Osteoblast (primary cell): ENCODE measurements at places on chromosomes 1 and 21. TPM values are rescaled to one million over a fixed set of nuclear protein-coding genes. Genes with fewer than 3 reads are reported as not detected.
A peak's percentile ranks its signal among the peaks of the same experiment; 100 is the strongest.

The AQP10 gene
- total RNA-seq, result not detected in 2 replicates

The CFAP107 gene
- total RNA-seq, result not detected in 2 replicates

The POLR3GL gene
- total RNA-seq, result 9.4 and 13.3 TPM in 2 replicates

The CYP2J2 gene
- total RNA-seq, result not detected in 2 replicates

The GFI1 gene
- total RNA-seq, result under 0.01 TPM in 1 of 2 replicates, not detected in the other

The GRIK1 gene
- total RNA-seq, result under 0.01 TPM in 1 of 2 replicates, not detected in the other

GRCh38 chr1:114164840-114165543 is 11.3 kb upstream of the SYT6 start:
- DNase-seq, result no peak

- no peak for DNase-seq
These were observed 936 bp upstream of the NCAM2 start for GRCh38 chr21:20997311-20997635.

DNA sequence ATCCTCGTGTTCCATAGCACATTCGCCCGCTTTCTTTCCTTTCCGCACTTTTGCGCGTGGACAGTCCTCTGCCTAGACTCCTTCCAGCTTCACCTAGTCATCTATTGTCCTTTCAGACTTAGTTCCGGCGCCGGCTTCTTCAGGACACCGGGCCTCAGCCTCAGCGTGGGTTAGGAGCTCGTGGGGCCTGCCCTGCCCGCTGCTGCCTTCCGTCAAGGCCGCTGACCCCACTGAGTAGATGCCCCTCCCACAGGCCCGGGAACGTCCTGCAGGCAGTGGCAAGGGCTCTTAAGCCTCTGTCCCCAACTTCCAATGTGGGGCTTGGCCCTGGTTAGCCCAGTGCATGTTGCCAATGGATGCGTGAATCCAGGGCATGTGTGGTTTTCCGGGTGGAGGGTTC is 11.4 kb downstream of the DMRTB1 start:
- no peak for DNase-seq

- DNase-seq, result no peak
These were observed 136.2 kb upstream of the F3 start for GRCh38 chr1:94677714-94678113.

- DNase-seq, result no peak
These were observed 117.1 kb downstream of the OSBPL9 start for GRCh38 chr1:51733793-51734522.

DNA sequence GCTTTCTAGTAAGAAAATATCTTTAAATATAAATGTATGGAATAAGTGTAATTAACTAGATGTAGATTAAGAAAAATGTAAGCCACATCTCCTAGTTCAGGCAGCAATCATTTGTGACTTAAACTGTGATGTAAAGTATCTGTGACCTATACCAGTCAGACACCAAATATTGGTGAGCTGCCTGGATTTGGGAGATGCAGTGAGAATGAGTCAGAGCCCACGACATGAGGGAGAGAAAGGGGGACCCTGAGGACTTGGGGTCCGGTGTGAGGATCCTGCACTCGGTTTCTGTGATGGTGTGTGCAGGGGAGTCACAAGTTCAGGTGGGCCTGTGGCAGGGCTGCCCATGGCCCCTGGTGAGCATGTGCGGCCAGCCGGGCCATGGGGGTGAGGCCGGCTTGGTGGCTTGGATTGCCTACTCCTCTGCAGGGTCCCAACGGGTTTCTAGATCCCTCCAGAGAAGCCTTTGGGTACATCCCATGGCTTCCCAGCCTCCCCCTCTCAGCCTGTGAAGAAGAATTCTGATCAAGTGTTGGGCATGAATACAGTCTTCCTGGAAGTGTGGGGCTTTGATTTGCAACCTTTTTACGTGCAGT is 19.0 kb upstream of the ABCG1 start:
- DNase-seq, result no peak

GRCh38 chr1:65393347-65393746 is 27.1 kb upstream of the LEPR start:
- DNase-seq, result peak; percentile 61

- DNase-seq, result no peak
These were observed 4.1 kb downstream of the S100A2 start for GRCh38 chr1:153561466-153561985.

DNA sequence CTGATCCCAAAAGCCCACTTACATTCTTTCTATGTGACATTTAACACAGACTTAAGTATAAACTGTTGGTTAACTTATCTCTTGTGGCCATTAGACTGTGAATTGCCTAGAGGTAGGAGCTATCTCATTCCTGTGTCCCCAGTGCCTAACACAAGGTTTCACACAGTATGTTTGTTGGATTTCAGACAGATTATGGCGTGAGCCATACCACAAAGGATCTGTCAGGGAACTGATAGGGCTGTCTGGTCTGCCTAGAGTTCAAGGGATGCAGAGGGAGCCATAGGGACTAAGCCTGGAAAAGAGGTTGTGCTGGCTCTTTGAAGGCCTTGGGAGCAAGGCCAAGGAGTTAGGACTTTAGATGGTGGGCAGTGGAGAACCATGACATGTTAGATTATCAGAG is 40.0 kb downstream of the MEF2D start:
- DNase-seq, result no peak
